ENCODE measurements at places on chromosomes 16 and 17. TPM values are rescaled to one million over a fixed set of nuclear protein-coding genes. Genes with fewer than 3 reads are reported as not detected.

The BRIP1 gene
- total RNA-seq: not detected

The TMEM235 gene
- total RNA-seq: not detected

The STX1B gene
- 2.1 TPM for total RNA-seq

- DNase-seq: no peak
- peaks cover 56% of the 10 kb centered on the region for H3K36me3 ChIP-seq
- H3K27me3 ChIP-seq: no peaks in the 10 kb centered on the region
- H3K27ac ChIP-seq: no peak overlapping the region
Observed at GRCh38 chr17:76735006-76735405, 2.1 kb downstream of the SRSF2 start.

DNA sequence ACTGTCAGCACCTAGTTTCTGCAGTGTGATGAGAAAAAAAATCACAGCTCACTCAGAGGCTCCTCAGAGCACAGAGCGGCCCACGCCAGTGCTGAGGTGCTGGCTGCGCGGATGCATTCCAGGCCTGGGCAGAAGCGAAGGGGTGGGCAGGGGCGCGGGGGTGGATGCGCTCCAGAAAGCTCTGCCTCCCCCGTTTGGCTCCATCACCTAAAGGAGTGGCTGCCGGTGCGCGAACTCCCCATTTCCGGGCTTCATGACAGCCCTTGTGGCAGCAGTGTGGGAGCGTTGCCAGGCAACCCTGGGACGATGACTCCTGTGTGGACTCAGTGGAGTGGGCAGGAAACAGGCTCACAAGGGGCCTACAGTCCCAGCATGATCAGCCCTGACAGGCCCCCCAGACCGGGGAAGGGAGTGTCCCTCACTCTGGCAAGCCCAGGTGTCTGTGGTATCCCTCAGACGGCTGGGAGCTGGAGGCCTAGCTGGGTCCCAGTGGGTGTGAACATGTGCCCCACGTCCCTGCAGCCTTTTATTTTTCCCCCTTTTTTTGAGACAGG is 32.8 kb upstream of the NUDT16L1 start:
- H3K27ac ChIP-seq: peak overlapping the region; percentile 7
- DNase-seq: peak; percentile 64

- peaks cover 21% of the 10 kb centered on the region for H3K27me3 ChIP-seq
- peaks cover 24% of the 10 kb centered on the region for H3K4me1 ChIP-seq
- no peaks in the 10 kb centered on the region for H3K36me3 ChIP-seq
- no peak for DNase-seq
- H3K27ac ChIP-seq: no peak overlapping the region
Observed at GRCh38 chr16:803754-804080, 3.2 kb upstream of the GNG13 start.

The STAC2 gene
- total RNA-seq: 0.82 TPM

The TTLL6 gene
- total RNA-seq: not detected

- H3K36me3 ChIP-seq: no peaks in the 10 kb centered on the region
- H3K4me1 ChIP-seq: peaks cover 10% of the 10 kb centered on the region
- no peaks in the 10 kb centered on the region for H3K27me3 ChIP-seq
- no peak overlapping the region for H3K4me3 ChIP-seq
- no peak overlapping the region for H3K27ac ChIP-seq
Observed at GRCh38 chr16:1030473-1030901, 42.1 kb upstream of the SSTR5 start.

- H3K27ac ChIP-seq: peak overlapping the region; percentile 37
- no peaks in the 10 kb centered on the region for H3K36me3 ChIP-seq
- no peak overlapping the region for H3K4me3 ChIP-seq
- H3K4me1 ChIP-seq: peaks cover 79% of the 10 kb centered on the region
- no peak for DNase-seq
Observed at GRCh38 chr17:4509923-4510617, 11.4 kb downstream of the SPNS2 start.
